OCI-LY7 (cell line): ENCODE measurements at places on chromosomes 5 and 9. TPM values are rescaled to one million over a fixed set of nuclear protein-coding genes. Genes with fewer than 3 reads are reported as not detected.

DNA sequence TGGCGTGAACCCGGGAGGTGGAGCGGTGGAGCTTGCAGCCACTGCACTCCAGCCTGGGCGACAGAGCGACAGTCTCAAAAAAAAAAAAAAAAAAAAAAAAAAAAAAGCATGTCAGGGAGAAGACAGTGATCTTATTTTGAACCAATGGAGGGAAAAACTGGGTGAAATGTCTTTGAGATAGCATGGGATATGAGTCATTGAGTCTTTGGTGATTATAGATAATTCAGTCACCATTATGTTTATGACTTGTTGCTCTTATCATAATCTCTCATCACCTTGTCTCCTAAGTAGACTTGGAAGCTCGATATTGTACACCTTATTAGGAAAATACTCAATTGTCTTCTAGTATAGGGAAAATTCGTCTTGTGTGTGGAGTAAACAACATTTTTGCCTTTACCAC lies 55.1 kb upstream of the KDM4C start:
- DNase-seq = no peak

- DNase-seq = no peak
Observed at GRCh38 chr5:110506378-110506777, 220.1 kb downstream of the TMEM232 start.

- no peak for DNase-seq
Observed at GRCh38 chr5:17221843-17222636, 4.6 kb downstream of the BASP1 start.

- no peak for DNase-seq
Observed at GRCh38 chr5:111463311-111463710, 49.0 kb downstream of the STARD4 start.

DNA sequence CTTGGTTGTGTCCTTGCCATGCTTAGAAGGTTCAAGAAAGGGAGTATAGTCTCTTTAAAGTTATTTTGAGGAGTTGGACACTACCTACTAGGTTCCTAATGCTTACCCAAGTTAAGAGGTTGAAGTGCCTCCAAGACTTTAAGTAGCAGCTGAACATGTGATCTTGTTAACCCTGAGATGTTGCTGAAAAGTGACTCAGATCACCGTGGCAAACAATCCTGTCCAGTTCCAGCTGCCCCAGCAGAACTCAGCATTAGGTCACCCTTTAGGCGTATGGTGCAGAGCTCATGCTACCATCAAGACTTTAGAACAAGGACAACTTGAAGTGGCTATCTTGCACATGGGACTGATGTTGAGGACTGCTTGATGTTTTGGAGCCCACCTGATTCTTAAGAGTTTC lies 22.5 kb downstream of the ZNF462 start:
- no peak for DNase-seq

- DNase-seq = no peak
Observed at GRCh38 chr9:132519033-132519432, 63.4 kb upstream of the BARHL1 start.

DNA sequence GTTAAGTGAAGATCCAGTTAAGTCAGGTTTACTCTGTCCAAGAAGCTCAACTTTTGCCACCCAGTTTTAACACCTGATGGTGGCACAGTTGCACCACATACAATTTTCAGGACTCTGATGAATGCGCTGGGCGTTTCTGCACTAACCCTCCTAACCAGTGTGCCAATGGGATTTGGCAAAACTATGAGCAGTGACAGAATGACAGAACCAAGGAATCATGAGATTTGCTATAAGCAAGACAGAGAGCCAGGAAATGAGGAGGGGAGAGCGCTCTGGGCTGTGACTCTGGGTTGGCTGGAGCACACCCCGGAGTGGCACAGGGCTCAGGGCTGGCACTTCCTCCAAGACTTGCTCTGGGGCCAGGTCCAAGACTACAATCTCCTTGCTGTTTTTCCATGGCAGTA lies 84.1 kb downstream of the SH3PXD2B start:
- DNase-seq = no peak

GRCh38 chr5:69484891-69485290 lies 7.7 kb upstream of the OCLN start:
- DNase-seq = no peak

DNA sequence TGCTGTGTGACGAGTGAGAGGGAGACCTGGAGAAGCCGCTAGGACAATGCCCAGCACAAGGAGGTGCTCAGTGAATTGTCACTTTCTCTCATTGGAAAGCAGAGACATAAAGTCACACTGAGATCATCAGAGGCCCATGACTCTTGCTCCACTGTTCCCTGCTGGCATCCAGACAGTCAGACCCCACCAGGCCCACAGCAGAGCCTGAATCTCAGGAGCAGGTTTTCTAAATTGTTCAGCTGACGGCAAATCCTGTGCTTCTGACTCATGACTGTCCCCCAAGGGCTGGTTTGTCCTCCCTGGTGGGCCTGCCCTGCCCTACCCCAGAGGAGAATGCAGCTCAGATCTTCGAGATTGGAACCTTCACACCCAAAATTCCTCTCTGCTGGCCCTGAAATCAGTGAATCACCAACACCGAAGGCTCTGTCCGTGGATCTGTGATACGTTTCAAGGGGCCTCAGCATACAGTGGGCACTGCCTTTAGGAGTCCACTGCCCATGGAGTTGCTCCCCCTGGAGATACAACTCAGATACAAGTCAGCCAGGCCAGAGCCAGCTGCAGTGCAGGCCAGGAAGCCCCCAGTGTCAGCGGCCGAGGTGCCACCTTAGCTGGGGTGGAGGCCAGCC lies 2.7 kb downstream of the PTGES start:
- DNase-seq = no peak

DNA sequence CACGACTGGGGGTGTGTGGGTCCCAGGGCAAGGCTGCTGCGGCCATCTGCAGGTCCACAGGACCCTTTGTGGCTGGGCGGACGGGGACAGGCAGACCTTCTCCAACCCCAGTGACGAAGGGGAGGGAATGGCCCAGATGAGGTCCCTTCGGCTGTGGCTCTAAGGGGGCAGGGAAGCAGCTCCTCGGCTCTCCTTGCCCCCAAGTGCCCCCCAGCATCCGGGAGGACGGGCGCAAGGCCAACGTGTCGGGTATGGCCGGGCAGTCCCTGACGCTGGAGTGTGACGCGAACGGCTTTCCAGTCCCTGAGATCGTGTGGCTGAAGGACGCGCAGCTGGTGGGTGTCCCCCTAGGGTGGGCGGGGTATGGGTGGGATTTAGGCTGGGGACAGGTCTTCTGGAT lies 82.8 kb downstream of the HMCN2 start:
- no peak for DNase-seq

GRCh38 chr9:92650839-92651621 lies 18.9 kb downstream of the IPPK start:
- DNase-seq = no peak

GRCh38 chr5:138975098-138975847 lies 100.1 kb upstream of the LRRTM2 start:
- no peak for DNase-seq

The ADCY2 gene
- total RNA-seq = not detected in 2 replicates

The CDH9 gene
- total RNA-seq = not detected in 2 replicates

The IQGAP2 gene
- 48.7 and 50.2 TPM in 2 replicates for total RNA-seq

The OSMR gene
- total RNA-seq = not detected in 2 replicates

The SPACA9 gene
- total RNA-seq = 5.7 and 6.4 TPM in 2 replicates

The PFN3 gene
- total RNA-seq = not detected in 2 replicates

The CEP120 gene
- 23.7 and 23.8 TPM in 2 replicates for total RNA-seq
